ENCODE measurements at places on chromosomes 7 and 10. TPM values are rescaled to one million over a fixed set of nuclear protein-coding genes. Genes with fewer than 3 reads are reported as not detected.

GRCh38 chr7:16755397-16755796, 1.8 kb downstream of the TSPAN13 start:
- DNase-seq, result no peak

The MYL10 gene
- total RNA-seq, result not detected

The TAS2R3 gene
- 1.2 TPM for total RNA-seq

GRCh38 chr7:53060066-53060465, 24.6 kb downstream of the POM121L12 start:
- no peak for DNase-seq

GRCh38 chr7:141999058-141999623, 3.5 kb downstream of the MGAM start:
- no peak for DNase-seq

DNA sequence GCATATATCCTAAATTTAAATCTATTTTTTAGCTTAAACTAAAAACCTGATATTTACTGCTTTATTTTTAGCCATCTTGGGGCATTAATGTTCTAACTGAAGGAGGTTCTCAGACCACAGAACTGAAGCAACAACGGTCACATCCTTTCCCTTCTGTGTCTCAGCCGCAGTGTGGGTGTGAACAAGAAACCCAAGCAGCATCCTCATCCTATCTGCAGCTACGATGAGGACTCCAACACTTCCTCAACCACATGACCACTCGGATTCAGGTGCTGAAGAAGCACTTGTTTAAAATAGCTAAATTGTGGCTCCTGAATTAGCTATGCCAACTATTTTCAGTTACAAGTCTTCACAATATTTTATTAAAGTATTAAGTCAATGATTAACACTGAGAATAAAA, 5.3 kb downstream of the ESYT2 start:
- no peak for DNase-seq

- no peak for DNase-seq
These were observed 89.6 kb upstream of the SMIM30 start for GRCh38 chr7:113207931-113208330.

DNA sequence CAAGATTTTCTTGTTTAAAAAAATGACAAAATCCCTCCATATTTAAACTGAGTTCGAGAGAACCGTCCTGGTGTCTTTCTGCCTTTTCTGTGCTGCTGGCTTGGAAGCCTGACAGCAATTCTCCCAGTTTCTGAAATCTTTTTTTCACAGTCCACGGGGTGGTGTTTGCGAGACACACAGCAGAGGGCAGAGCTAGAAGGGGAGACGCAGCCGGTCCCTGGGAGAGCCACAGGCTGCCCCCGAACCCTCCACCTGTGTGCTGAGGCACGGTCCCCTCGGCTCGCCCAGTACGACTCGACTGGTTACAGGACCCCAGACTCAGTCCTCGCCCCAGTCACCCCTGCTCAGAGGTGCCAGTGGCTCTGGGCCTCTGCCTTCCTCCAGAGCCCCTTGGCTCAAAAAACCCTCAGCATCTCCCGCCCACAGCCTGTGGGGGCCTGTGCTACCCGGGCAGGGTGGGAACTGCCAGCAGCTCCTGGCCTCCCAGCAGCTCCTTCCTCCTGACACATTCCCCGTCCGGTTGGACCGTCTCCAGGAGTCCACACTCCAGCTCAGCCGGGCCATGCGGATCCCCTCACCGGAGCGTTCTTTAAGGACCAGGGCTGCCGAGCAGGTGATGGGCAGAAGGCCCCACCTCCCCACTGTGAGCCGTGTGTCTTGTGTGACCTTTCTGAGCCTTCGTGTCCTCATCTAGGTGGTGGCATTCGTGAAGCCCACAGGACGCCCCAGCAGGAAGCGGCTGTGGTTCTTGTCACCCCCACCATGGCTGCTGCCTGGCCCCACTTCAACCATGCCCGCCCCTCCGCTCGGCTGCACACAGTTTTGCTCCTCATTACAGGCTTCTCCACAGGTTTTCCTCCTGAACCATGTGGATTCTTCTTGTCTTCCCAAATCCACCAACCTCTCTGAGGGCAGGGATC, 52.3 kb upstream of the EN2 start:
- DNase-seq, result peak; percentile 22

DNA sequence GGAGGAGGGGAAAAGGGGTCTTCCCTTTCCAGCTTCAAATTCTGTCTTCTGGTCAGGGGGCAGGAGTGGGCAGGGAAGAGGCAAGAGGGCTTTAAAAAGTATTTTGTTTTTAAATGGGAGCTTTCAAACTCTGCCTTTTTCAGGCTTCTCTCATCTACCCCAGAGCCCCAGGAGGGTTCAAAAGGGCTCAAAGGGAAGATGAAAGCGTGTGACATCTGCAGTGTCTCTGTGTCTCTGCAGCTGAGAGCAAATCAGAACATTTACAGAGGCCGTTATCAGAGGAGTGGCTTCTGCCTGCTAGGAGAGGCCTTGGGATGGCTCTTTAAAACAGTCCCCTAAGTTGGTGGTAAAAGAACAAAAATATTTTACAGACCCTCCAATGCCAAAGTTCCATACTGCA, 30.3 kb downstream of the TRIM8 start:
- no peak for DNase-seq

DNA sequence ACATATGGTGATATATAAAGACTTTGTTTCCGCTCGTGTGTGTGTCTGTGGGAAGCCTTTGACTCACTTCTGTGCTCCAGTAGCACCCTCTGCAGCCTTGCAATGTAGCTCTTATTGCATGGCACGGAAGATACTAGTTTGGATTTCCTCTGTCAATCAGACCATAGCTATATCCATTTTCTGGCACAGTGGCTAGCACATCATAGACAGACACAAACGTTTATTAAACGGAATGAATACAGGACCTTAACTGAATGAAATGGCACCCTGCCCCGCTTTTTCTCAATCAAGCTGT, 124.0 kb upstream of the PTPN20 start:
- DNase-seq, result peak; percentile 70

GRCh38 chr10:90458571-90458970, 399.3 kb downstream of the HTR7 start:
- DNase-seq, result no peak

DNA sequence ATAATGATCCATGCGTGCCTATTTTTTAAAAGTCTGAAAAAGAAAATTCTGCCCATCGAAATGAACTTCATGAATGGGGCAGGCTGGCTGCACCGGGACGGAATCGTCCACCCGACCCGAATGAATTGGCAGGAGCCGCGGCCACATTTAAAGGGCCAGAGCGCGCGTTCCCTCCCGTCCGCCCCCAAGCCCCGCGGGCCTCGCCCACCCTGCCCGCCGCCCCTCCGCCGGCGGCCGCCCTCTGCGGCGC, 319 bp upstream of the GATA3 start:
- DNase-seq, result peak; percentile 24

- DNase-seq, result no peak
These were observed 187.8 kb downstream of the NPSR1 start for GRCh38 chr7:34845666-34846361.

GRCh38 chr7:44279286-44279685, 46.1 kb downstream of the CAMK2B start:
- DNase-seq, result no peak

The OPN1SW gene
- total RNA-seq, result not detected

DNA sequence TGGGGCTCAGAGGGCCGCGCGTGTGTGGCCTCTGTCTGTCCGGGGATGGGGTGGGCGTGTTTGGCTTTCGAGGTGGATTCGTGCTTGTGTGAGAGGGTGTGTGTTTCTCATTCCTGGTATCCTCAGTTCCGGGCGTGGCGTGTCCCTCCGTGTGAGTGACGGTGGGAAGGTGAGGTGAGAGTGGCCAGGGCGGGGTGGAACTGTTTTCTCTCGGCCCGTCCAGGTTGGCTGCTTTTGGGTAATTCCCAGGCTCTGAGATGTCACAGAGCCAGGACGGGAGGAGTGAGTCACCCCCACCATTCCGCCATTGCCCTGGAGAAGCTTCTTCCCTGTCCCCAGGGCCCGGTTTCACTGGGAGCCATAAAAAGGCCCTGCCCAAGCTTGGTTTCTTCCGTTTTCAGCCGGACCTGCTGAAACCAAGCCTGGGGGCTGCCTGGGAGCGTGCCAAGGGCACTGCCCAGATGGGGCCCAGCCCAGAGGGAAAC, 21.3 kb upstream of the CLDN4 start:
- DNase-seq, result no peak

- DNase-seq, result no peak
These were observed 402.9 kb upstream of the FOXK1 start for GRCh38 chr7:4279216-4279615.

GRCh38 chr10:133235932-133236331, 1.7 kb upstream of the VENTX start:
- DNase-seq, result no peak

DNA sequence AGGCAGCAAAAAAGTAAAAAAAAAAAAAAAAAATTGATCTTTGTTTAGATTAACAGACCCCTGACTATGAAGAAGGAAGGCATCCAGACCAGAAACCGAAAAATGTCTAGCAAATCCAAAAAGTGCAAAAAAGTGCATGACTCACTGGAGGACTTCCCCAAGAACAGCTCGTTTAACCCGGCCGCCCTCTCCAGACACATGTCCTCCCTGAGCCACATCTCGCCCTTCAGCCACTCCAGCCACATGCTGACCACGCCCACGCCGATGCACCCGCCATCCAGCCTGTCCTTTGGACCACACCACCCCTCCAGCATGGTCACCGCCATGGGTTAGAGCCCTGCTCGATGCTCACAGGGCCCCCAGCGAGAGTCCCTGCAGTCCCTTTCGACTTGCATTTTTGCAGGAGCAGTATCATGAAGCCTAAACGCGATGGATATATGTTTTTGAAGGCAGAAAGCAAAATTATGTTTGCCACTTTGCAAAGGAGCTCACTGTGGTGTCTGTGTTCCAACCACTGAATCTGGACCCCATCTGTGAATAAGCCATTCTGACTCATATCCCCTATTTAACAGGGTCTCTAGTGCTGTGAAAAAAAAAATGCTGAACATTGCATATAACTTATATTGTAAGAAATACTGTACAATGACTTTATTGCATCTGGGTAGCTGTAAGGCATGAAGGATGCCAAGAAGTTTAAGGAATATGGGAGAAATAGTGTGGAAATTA, 19.4 kb downstream of the GATA3 start:
- DNase-seq, result no peak

- DNase-seq, result peak; percentile 84
These were observed 23.6 kb downstream of the AKR1B1 start for GRCh38 chr7:134435161-134435920.

DNA sequence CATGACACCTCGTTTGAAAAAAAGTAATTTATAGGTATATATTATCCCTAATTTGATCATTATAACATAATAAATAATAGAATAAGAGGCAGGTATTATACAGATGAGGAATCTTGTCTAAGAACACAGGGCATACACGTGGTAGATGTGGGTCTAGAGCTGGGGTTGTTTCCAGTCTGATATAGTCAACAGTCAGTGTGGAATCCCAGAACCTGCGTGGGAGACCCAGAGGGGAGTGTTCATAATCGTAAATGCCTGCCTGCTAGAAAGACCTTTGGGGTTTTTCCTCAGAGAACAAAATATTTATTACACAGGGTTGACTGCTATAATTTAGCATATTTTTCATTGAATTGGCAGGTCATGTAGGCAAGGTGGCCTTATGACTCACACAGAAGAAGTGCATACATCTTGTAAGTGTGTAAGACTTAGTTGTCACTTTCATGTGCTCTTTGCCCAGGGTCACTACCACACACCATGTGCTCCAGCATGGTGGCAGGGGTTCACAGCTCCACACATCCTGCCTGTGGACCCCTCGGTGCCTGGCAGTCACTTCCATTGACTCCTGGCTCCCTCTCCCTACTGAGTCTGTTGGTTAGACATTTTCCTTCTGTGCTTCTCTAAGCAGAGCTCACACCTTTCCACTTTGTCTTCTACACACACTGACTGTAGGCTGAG, 94.9 kb upstream of the IKZF1 start:
- no peak for DNase-seq

GRCh38 chr10:86250399-86250798, 116.2 kb downstream of the GRID1 start:
- peak; percentile 1 for DNase-seq

The NYAP1 gene
- total RNA-seq, result 0.81 TPM

DNA sequence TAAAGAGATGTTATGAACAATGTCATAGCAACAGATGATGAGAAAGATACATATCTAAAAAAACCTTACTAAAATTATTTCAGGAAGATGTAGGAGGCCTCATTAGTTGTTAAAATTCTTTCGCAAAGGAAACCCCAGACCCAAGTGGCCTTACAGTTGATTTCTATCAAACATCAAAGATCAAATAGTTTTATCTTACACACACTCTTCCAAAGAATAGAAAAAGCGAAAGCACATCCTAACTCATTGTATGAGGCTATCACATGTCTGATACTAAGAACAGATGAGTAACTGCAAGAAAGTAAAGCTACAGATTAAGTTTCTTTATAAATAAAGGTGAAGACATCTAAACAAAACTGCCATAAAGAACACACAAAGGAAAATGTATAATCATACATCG, 82.9 kb upstream of the GDF10 start:
- no peak for DNase-seq

GRCh38 chr7:36522453-36523007, 132.9 kb downstream of the ANLN start:
- no peak for DNase-seq

DNA sequence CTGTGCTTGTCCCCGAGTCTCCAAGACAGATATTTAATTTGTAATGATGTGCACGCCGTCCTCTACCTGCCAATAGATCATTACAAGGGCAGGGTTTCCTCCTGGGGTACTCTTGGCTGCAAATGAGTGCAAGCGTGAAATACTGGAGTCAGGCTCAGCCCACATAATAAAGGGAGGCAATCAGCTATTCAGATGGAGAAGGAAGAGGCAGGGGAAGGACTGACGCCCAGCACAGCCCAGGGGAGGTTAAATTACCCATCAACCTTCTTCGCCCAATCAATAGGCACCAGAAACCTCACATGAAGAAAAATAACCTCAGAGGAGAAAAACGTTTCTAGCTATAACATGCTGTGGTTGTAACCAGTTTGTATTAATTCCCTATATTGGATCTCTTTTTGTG, 544.9 kb upstream of the ADARB2 start:
- DNase-seq, result no peak

DNA sequence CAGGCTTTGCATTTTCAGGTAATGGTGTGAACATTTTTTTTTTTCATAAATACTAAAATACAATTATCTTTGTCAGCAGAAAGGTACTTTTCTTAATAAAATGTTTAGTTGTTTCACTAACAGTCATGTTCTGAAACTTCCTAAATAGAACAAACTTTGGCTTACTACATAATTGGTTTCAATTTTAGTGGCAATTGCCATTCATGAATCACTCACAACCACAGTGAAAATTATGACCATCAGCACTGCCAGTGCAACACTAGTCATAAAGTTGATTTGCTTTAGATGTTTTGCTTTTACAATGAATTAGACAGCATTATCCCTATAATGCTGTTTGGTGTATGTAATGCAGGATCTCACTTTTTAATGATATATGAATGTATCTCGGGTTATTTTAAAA, 297.6 kb upstream of the PLXDC2 start:
- DNase-seq, result no peak

GRCh38 chr7:33895025-33895804, 10.1 kb upstream of the BMPER start:
- DNase-seq, result peak; percentile 78

GRCh38 chr7:100208911-100209408, 10.8 kb upstream of the PVRIG start:
- DNase-seq, result no peak

The MYPN gene
- total RNA-seq, result 1.7 TPM

- no peak for DNase-seq
These were observed 669.1 kb downstream of the KCNMA1 start for GRCh38 chr10:76968483-76968882.

- no peak for DNase-seq
These were observed 241.5 kb downstream of the PCDH15 start for GRCh38 chr10:54559498-54559897.

- no peak for DNase-seq
These were observed 74.5 kb downstream of the DIP2C start for GRCh38 chr10:614790-615582.

- DNase-seq, result no peak
These were observed 138.1 kb downstream of the ARHGAP22 start for GRCh38 chr10:48466611-48467240.

All from fibroblast of the aortic adventitia (primary cell).